ENCODE measurements at places on chromosomes 4 and X. TPM values are rescaled to one million over a fixed set of nuclear protein-coding genes. Genes with fewer than 3 reads are reported as not detected.

GRCh38 chr4:150475763-150476162, 106.2 kb upstream of the MAB21L2 start:
- no peak for DNase-seq

- DNase-seq = no peak
These were observed 39.5 kb downstream of the FHDC1 start for GRCh38 chr4:152975380-152976211.

DNA sequence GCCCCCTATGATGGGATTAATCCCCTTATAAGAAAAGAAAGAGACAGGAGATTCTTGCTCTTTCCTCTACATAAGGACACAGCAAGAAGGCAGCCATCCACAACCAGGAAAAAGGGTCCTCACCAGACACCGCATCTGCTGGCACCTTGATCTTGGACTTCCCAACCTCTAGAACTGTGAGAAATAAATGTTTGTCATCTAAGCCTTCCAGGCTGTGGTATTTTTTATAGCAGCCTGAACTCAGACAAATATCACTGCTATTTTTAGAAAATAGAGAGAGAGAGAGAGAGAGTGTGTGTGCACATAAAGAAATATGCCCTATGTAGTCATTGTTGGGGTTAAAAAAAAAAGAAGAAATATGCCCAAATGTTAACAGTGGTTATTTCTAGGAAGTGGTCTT, 104.2 kb downstream of the PAPSS1 start:
- no peak for DNase-seq

DNA sequence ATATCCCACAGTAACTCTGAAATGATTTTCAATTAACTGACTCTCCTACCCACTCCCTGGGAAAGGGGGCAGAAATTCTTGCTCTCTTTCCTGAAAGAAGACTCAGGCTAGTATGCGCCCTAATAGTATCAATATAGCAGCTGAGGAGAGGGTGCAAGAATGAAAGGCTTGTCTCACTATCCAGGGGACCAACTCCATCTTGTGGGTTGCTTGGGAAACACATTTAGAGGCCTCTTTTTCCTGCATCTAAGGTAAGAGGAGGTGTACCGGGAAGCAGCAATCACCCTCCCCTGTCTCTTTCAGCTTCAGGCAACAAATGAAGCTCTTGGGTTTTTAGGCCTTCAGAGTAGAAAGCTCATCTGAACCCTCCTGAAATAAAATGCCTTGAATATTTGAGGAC, 11.3 kb downstream of the TMEM255A start:
- no peak for DNase-seq

DNA sequence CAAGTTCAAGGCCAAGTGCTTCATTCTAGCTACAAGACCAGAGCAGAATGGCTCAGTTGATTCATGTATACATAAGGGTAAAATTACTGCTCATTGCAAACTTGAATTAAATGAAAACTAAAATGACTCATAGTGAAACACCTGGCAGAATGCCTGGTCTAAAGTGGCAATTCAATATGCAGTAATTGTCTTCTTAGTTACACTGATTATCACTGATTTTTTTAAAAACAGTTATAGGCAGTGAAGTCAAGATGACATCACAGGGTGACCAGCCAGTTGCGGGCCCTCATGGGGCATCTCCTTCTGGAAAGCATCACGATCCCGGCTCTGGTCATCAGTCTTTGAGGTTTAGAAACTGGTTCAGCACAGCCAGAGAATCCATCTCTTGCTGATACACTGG, 154.2 kb downstream of the RAB28 start:
- DNase-seq = no peak

DNA sequence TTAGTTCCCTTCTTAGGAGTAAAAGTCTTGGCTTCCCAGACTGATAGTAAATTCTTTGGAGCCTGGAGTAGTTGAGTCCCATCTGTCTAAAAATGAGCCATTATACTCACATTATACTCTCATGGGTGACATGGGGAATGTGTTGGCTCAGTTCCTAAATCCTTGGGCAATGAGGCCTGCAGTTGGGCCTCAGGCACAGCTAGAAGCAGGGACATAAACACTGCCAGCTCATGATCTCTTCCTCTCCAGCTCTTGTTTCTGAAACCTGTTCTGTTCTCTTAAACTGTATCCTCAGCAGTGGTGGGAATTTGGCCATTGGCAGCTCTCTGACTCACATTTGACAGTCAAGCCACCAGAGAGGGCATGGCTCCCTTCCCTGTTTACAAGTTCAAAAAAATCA, 212.5 kb downstream of the SPATA18 start:
- DNase-seq = no peak

- no peak for DNase-seq
These were observed 97.7 kb downstream of the KDM6A start for GRCh38 chrX:44970709-44971108.

DNA sequence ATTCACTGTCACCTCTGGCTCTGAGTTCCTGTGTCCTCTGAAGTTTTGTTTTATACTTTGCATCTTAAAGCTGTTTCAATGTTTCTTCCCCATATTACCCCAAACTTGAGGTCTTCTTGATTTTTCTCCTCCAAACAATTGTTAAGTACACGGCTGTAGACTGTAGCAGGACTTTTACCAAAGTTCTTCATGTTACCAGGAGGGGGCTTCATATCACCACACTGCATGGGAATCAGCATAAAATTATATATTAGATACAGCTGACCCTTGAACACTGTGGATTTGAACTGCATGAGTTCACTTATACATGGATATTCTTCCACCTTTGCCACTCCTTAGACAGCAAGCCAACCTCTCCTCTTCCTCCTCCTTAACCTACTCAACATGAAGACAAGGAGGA, 56.6 kb downstream of the SPATA18 start:
- no peak for DNase-seq

DNA sequence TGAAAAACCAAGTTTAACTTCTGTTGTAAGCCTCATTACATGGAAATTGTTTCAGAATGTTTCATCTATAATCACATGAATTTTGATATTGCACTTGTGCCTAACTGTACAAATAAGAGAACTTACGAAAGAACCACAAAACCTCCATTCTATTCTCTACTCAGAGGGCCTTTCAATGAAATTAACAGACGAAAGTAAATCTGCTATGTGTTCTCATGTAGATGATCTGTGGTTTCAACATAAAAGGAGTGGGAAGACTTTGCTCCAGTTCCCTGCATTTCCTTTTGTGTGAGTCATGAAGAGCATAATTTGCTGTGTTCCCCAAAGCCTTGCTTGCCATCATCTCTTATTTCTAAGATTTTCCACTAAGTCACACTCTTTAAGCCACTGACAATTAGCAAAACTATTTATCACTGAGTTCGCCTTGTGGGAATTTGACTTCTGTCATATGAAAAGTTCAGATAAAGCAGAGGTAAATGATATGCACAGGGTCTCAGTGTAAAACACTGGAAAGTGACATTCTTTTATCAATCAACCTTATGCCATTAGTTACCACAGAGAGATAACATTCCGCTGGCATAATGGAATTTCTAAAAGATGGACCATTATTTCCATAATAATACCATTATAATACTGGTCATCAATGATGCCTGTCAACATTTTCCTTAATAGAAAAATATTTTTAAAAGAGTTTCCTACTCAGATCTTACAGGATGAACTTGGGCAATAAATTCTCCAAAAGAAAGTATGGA, 329.8 kb downstream of the NR3C2 start:
- no peak for DNase-seq

DNA sequence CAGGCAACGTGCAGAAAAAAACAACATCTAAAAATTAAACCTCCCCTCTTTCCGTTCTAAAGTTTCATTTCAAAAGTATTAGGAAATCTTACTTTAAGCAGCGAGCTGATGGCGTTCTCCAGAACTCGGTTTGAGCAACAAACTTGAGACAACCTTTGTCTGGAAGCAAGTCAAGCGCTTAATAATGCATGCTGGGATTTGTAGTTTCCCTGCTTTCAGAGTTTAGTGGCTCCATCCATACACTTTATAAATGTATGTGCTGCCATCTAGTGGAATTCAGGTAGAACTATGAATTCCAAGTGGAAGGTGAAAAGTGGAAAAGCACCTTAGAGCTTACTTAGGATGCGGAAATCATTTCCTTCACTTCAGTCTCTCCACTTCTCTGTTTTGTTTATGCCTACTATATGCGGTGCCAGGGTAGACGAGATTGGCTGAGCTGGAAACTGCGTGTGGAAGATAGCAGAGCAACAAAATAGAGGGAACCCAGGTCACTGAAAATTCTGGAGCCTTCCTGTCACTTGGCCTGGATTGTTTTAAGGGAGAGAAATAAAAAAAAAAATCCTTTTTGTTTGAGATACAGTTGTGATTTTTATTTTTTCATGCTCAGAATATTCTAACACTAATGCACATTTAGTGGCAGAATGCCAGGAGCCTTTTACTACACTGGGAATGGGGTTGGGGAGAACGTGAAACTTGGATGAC, at the start of gene BDH2:
TSS of gene BDH2 (minus strand) at position 144 of the 702 bp plus-strand sequence. CDS start 3,580 bp downstream, outside the sequence.
- DNase-seq = no peak

DNA sequence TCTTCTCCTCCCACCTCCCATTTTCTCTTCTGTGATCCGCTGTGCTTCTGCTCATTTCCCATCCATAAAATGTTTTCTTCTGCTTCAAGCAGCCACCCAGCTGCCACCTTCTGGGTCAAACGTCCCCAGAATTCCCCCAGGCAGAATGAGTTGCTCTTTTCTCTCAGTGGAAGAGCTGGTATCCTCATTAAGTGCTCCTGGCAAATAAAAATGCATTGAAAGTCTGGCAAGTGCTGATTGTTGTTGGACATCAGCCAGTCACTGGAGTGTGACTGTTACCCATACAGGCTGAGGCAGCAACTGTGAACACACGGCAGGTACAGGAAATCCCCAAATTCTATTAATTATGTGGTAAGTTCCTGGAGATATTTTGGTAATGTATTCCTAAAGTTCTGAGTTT, 52.6 kb downstream of the LIMCH1 start:
- no peak for DNase-seq

The STK32B gene
- 0.28 TPM for total RNA-seq

The GUCY2F gene
- under 0.01 TPM for total RNA-seq

The UGT2B10 gene
- 122 TPM for total RNA-seq

The DMRTC1B gene
- not detected for total RNA-seq

The PNMA5 gene
- total RNA-seq = 0.09 TPM

The TEX13A gene
- not detected for total RNA-seq

Measured in liver (tissue), 10 donors.